HS-5 (cell line): ENCODE measurements at places on chromosomes 6 and 20.
A peak's percentile ranks its signal among the peaks of the same experiment; 100 is the strongest.

GRCh38 chr6:112221981-112222852 is 32.1 kb downstream of the LAMA4 start:
- peak; percentile 88 for DNase-seq

DNA sequence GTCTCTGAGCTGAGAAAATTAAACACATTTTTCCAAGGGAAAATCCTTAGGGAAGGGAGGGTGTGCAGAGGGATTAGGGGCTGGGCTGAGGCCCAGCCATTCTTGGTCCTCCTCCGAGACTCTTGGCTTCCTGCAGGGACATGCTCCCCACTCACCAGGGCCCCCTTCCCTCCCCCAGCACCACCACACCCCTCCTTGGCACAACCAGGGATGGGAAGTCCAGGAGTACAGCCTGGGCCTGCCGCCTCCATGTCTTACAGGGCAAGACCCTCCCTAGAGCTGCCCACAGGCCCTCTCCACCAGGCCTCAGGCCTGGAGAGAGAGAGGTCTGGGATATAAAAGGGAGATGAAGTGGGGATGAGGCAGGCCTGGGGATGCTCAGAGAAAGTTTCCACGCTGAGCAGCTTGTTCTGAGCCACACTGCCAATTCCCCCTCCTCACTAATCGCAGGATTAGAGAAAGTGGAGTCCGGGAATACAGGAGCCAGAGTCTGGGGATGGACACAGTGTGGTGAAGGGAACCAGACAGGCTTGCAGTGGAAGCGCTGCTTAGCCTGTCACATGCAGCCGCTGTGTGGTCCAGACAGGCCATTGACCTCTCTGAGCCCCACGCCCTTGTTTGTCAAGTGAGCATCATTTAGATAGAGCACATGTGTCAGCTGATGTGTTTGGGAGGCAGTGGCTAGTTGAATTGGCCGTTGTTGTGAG is 105.5 kb downstream of the MRPL14 start:
- no peak for DNase-seq

DNA sequence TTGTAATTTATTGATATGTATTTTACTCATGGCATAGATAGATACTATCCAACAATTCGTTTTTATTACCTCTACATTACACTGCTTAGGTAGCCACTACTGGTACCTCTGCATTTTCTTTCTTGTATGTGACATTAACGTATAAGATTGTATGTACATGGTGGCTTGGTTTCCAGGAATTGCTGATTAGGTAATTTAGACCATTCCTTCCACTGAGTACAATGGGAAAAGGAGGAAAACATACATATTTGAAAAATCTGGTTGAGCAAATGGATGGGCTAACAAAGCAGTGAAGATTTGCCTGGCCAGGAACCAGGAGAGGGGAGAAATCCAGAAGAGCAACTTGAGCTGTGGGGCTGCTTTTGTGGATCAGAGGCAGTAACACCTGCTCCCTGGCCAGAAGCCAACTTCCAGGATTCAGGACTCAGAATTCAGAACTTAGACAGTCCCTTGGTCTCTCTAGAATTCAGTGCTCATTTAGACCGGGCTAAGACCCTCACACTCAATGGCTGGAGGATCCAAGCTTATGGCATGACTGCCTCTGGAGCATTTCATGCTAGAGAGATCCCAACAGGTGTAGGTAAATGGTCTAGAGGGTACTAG is 17.9 kb upstream of the MICB start:
- DNase-seq: no peak

DNA sequence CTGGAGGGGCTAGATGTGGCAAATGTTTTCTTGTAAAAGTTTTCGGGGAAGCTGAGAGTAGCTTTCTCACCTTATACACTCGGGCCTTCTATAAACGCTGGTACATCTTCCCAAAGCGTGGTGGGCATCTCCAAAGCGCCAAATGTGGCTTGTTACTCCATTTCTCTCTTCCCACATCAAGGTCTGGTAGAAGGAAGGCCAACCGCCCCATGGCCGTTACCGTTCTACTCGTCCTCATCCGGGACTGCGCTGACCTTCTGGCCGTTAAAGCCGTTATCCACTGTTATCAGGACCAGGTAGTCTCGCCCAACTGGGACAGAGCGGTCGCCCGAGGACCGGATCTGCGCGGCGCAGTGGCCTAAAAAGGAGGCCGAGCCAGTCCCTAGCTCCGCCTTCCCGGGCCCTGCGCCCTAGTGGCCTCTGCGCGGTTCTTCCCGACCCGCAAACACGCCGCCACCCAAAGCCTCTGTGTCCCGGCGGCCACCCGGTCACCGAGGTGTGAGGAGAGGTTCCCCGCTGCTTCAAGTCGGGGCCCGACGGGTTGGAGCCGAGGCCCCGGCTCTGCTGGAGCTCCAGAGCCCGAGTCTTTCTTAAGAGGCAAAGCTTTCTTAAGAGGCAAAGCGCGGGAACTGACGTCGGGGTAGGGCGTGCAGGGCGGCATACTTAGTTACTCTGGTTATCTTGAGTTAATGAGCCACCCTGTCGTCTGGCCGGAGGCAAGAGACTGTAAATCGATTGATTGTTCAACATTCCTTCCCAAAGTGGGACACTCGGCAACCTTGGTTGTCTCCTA is 90.5 kb downstream of the GPX5 start:
- no peak for DNase-seq

GRCh38 chr6:401239-401993 is 9.9 kb downstream of the IRF4 start:
- DNase-seq: no peak
